Effector memory CD4-positive, alpha-beta T cell (primary cell): ENCODE measurements at places on chromosomes 4 and X.

DNA sequence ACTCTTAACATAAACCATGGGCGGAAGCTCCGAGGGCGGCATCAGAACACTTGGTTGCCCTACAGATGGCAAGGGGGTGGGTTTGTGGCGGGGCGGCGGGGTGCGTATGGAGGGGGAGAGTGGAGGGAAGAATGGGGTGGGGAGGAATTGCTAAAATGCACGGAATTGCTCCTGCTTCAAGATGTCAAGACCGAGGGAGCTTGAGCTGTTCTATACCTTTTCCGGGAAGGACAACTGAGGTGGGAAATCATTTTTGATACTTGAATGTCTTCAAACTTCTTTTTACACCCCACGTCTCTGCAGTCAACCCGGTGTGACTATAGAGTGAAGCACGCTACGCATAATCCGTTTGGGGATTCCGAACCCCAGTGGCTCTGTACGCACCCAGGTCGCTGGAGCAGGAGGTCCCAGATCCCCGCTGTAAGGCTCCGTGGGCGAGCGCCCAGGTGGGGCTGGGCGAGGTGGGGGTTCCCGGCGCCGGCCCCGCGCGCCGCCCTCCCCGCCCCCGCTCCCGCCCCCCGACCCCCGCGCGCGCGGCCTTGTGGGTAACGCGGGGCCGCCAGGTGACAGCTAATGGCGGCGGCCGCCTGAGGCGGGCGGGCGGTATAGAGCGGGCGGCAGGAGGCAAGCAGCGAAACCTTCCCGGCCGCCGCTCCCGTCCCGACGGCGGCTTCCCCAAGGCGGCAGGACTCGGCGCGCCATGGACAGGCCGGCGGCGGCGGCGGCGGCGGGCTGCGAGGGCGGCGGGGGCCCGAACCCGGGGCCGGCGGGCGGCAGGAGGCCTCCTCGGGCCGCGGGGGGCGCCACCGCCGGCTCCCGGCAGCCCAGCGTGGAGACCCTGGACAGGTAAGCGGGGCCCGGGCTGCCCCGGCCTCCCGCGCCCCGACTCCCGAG, at the start of gene MTMR1:
MTMR1 (plus strand) TSS at position 566 of the 894 bp plus-strand sequence; CDS start at position 701, 135 bp downstream.
- DNase-seq = peak; percentile 46

DNA sequence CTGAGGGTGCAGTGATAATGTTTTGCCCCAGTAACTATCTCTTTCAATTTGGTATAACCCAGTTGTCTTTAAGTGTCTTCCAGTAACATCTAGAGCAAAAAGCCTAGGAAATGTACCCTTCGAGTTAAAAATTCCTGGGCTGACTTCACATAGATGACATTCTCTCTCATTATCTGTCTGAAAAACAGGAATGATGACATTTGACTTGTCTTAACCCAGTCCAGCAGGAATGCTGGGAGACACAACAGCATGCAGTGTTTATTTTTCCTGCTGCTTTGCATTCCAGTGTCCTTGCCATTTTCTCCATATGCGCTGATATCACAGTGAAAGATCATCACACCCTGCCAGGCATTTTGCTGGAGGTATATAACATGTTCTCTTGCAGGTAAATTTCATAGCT, 130.0 kb downstream of the SOWAHB start:
- no peak for DNase-seq

DNA sequence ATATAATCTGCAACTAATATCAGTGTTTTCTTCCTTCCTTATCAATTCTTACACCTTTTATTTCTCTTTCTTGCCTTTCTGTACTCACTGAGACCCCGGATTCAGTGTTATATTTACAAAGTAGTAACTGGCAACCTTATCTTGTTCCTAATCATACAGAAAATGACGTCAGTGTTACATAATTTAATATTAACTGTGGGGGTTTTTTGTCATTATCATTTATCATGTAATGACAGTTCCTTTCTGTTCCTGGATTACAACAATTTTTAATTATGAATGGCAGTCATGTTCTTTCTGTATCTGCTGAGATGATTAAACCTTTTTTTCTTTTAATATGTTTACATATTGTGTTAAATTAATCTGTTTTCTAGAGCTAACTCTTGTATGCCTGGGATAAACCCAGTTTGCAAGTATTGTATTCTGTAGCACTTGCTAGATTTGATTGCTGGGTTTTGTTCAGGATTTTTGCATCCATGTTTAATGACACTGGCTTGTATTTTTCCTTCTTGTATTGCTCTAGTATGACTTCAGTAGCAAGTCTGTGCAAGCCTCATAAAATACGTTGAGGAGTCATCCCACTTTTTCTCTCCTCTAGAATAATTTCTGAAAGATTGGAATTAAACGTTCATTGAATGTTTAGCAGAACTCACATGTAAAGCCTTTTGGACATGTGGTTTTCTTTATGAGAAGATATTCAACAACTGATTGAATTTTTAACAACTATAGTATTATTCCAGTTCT, 10.4 kb upstream of the HSPA4L start:
- DNase-seq = no peak

GRCh38 chrX:29071525-29072320, 484.5 kb downstream of the IL1RAPL1 start:
- no peak for DNase-seq

GRCh38 chrX:130083107-130083490, 27.2 kb downstream of the ELF4 start:
- DNase-seq = no peak

GRCh38 chr4:89753601-89754066, 83.3 kb downstream of the SNCA start:
- DNase-seq = no peak
